ENCODE measurements at places on chromosomes 4 and X. TPM values are rescaled to one million over a fixed set of nuclear protein-coding genes. Genes with fewer than 3 reads are reported as not detected.

DNA sequence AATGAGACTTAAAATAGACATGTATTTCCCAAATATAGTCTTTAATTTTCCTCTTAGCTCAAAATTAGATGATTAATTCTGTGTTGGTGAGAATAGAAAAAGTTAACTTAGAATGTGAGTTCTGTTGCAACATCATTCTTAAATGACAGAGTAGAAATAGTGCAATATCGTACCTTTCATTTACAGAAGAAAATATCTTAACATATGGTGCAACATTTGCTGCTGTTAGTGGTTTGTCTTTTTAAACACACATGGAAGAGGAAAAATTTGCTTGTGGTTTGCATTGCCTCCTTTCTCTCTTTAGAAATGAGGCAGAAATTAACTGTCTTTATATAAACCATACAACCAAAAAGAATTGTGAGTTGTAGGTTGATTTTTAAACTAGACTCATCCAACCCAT is 39.3 kb upstream of the FHDC1 start:
- no peak for DNase-seq

DNA sequence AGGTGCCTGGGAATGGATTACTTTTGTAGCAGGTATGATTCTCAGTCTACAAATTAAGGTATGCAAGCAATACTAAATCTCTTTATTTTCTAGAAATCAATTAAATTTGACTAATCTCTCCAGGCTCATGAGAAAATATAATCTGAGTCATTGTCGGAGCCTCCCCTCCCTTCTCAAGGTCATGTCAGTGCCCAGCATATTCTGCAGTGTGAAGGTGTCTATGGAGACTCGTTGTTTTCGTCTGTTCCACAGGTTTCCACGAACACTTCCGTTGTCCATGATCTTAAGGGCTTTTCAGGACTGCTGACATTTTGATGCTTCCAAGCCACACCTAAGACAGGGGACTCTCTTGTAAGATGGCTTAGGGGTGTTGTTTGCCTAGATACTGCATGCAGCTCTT is 56.6 kb upstream of the SCOC start:
- no peak for DNase-seq

GRCh38 chr4:94722748-94723147 is 35.0 kb upstream of the BMPR1B start:
- no peak for DNase-seq

DNA sequence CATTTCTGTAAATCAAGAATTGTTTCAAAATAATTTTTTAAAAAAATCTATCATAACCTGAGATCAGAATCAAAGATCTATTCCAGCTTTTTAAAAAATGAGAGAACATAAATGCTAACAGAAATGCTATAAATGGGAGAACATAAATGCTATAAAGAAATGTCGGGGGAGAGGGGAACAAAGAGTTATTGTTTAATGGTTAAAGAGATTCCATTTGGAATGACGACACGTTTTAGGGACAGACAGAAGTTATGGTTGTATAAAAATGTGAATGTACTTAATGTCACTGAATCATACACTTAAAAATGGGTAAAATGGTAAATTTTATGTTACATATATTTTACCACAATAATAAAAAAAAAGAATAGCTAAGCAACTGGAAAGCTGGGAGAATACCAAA is 127.1 kb downstream of the ATRX start:
- no peak for DNase-seq

DNA sequence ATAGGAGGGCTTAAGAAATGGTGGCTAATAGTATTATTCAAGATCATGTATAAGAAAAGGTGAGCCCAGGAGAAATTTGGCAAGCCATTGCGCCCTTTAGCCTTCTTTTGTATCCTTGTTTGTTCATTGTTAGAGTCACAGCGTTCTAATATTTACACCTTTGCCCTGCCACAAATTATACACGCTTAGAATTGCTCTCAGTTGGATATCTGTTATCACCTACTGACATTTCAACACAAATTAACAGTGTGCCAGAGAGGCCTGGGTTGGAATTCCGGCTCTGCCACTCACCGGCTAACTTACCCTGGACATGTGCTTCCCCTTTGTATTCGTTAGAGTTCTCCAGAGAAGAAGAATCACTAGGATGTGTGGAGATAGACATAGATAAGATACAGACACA is 148.7 kb upstream of the KIT start:
- DNase-seq = no peak

DNA sequence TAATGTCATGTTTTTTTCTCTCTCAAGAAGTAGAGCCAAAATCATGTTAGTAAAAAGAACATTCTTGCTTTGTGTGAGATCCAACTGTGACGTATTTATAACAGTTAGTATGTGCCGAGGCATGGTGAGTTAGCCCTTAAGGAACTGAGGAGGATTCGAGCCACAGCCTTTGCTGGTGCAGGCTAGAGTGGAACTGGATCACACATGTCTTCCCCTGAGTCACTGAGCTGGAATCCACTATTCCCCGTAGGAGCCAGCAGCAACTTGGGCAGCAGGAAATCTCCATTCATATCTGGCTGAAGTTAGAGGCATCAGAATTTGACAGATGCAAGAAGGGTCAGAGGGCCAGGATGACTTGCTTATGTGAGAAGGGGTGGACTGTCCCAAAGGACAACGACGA is 144.6 kb upstream of the KIT start:
- no peak for DNase-seq

F8A3 gene
- total RNA-seq = 1.6 TPM

GRCh38 chr4:99816545-99817308 is at the start of gene DAPP1:
Gene DAPP1 (plus strand): TSS chr4:99816827. CDS start chr4:99816914, 87 bp downstream.
- DNase-seq = no peak

GRCh38 chrX:108224727-108225621 is 133.4 kb downstream of the ATG4A start:
- no peak for DNase-seq

DNA sequence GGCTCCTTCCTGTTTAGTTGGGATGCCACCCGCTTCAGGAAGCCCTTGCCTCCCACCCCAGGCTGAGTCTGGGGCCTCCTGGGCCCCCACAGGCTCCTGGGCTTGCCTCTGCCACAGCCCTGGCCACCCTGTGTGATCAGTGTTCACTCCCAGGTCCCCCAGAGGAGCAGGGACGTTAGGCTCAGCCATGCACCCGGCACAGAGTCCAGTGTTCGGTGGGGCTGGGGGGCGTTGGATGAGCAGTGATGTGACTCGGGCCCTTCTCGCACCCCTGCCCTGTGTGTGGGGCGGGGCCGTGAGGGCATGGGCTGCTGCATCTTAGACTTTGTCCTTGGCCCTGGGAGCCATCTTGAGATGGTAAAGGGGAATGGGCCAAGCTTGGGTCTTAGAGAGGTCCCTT is 29.9 kb upstream of the HTRA3 start:
- DNase-seq = no peak

SERPINA7 gene
- total RNA-seq = not detected

DNA sequence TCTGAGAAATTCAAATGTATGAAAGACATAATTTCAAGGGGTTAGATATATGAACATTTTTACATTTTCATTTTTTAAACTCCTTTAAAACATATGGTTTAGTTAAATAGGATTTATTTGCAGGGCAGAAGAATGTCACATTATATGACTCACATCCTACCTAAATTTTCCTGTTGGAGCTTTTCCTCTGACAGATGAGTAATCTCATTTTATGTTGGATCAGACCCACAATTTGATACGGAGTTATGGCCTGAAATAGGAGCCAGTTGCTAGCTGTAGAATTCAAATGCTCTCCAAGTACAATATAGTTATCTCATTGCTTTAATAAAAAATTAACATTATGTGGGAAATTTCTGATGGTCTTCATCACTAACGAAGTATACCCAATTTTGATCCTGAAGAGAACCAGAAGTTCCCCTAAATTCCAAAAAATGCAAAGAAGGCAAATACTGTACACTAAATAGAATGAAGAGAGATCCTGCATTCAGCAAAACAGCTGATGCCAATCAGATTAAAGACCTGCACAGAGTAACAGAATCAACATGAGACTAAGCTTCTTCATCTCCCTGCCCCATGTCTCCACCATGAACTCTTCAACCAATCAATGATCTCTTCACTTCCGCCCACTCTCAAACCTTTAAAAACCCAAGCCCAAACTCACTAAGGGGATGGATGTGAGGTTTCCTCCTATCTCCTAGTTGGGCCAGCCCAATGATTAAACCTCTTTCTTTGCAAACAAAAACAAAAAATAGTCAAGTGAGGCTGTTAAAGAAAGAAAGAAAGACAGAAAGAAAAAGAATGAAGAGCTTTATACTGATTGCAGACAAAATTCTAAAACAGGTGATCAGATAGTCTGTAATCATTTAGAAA is 10.9 kb upstream of the EXOSC9 start:
- DNase-seq = no peak

DNA sequence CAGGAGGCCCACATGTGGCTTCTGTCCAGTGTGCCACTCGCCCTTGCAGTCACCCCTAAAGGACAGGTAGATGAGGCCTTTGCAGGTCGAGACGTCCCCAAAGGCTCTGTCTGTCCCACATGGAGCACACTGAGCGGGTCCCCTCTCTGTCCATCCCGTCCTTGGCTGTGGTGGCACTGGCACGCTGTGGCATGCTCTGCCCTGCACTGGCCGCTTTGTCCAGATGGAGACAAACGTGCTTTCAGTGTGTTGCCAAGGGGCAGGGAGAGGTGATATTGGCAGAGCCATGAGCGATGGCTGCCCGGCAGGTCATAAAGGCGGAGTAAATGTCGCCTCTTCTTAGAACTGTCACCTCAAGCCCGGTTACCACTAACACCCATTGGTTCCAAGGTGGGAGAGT is 86.9 kb upstream of the CLDN34 start:
- DNase-seq = no peak

DNA sequence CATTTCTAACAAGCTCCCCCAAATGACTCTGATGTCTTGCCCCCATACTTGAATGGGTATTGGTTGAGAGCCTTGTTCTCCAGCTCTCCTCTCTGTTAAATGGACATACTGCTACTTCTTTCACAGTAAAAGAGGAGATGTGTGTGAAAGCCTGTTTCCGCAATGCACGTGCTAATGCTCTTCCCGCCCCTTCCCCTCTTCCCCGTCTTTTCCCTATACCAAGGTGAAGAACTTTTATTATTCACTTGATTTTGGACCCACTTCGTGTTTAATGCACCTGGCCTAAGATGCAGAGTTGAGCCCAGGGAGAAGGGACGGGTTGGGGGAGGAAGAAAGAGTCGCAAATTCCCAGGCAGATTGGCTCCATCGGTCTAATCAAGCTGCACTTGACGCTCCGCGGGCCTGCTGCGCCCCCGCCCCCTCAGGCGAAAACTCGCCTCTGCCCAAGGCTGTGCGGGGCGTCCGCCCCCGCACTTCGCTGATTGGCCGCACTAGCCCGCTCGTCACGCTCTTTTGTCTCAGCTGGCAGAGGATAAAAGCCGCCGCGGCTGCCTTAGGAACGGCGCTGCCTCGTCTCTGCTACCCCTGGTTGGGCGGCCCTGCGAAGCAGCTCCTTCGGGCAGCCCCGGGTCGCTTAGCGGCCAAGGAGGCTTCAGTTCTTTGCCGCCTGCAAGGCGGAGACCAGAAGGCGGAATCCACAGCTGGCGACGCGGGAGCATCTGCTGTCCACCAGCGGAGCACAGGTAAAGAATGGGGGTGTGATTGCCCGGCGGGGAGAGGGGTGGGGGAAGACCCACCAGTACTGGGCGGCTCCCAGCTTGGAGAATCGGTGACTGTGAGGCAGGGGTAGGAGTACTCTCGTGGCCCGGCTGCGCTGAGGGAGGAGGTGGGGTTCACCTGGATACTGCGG is at the start of gene ZCCHC12:
ZCCHC12 (plus strand) TSS at position 562 of the 910 bp plus-strand sequence. CDS start 1,421 bp downstream, outside the sequence.
- DNase-seq = peak; percentile 21

TCP11X2 gene
- 0.62 TPM for total RNA-seq

- DNase-seq = no peak
These were observed 1632.9 kb upstream of the TENM3 start for GRCh38 chr4:180610324-180610723.

GRCh38 chrX:44036336-44036735 is 63.1 kb upstream of the NDP start:
- no peak for DNase-seq

- DNase-seq = no peak
These were observed 16.5 kb downstream of the FGFRL1 start for GRCh38 chr4:1027915-1028238.

DNA sequence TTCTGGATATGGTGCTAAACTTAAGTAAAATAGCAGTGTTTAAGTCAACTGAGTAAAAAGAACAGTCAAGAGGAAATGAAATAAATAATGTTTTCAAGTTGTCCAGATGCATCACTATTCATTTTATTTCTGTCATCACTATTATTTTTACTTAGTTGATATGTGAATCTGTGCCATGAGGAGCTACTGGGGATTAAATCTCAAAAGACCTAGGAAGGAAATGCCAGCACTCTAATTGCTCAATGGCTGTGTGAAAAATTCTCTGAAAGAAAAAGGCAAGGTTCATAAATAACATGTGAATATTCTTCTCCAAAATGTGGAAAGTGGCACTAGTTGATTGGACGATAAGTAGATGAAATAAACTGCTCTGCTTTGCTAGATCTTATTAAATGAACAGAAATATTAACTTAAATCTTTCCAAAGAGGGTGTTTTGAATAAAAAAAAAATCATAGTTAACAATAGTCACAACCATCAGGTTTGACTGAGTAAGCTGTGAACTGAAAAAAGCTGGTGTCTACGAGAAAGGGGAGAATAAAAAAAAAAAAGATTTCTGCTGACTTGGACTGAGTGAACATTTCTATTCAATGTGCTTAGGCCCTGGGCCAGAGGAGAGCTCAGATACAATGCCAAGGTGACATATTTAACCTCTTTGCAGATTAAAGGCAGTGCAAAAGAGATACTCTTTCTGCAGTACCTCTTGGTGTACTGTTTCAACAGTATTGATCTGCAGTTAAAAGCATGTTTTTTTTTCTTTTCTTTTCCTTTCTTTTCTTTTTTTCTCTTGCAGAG is 1.6 kb downstream of the SPARCL1 start:
- no peak for DNase-seq

Measured in occipital lobe (tissue), 3 donors.